ENCODE measurements at places on chromosomes 4 and X.

GRCh38 chr4:41763729-41764128, 15.2 kb upstream of the PHOX2B start:
- DNase-seq = no peak

- no peak for DNase-seq
Measured at GRCh38 chr4:30005995-30006394, 714.2 kb upstream of the PCDH7 start.

- no peak for DNase-seq
Measured at GRCh38 chr4:121551881-121552280, 144.9 kb downstream of the ANXA5 start.

DNA sequence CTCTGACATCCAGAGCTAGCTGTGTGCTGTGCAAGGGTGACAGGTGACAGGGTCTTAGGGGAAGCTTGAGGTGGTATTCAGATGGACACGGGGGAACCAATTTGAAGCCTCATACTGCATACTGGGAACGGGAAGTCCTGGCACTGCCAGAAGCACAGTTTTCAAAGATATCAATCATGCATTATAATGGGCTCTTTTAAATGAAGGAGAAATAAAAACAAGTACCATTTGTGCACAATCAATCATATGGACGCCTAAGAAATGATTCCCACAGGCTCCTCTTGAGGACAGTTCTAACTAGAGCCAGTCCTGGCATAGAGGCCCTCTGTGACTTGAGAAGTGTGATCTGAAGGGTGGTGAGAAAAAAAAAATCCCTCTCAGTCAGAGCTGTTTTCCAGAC, 50.9 kb downstream of the TSC22D3 start:
- DNase-seq = no peak

DNA sequence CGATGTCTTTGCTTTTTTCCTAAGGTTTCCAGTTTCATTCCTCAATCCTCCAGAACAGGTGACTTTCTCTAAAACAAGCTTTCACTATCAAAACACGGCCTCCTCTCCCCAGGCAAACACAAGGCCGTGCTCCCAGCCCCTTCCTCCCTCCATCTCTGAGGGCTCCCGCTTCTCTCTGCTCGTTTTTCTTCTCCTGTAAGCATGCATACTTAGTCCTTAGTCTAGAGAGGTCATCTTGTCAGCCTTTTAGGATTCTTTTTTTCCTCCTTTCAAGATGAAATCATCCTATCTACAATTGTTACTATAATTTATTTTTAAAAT, 18.7 kb downstream of the DCTD start:
- DNase-seq = no peak

DNA sequence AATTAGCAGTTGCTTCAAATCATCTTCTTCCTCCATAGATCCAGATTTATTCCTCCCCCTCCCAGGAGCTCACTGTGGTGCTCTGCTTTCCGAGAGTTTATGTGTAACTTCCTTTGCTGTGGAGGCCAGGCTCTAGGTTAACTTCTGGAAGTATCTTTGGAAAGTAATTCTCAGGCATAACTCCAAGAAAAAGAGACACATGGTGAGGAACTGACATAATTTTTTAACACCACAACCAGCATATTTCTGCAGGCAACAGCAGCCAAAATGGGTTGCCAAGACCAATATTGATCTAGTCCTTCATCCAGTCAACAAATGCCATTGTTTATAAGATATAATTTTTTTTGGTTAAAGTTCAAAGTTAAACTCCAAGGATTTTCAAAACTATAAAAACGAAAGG, 114.5 kb upstream of the RBPJ start:
- no peak for DNase-seq

DNA sequence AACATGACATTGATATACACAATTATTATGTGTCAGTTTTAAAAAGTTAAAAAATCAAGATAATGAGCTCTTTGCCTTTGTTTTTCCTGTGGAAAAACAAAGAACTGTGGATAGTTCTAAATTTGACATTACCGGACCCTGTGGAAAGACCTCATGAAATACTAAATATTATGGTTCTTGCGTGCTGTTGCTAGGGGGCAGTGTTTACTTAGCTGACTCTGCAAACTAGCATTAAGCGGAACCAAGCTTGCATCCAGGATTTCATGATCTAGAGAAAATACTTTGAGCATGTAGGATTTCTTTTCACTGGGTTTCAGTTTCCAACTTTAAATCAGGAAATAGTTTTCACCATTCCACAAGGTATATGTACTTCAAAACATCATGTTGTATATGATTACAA, 33.6 kb downstream of the CLCN4 start:
- peak; percentile 41 for DNase-seq

DNA sequence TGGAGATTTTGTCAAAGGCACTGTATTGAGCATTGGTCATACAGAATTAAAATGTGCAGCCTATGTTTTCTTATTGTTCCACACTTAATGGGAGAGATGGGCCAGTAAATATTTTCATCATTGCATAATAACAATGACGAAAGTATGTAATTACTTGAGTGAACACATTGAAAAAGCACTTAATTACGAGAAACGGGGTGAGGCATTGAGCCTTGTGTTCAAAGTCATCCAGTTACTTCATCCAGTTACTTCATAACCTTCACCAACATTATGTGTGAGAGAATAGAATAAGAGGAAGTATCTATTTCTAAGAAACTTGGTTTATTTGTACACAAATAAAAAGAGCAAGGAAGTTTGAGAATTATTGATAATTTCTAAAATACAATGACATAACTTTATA, 1427.0 kb downstream of the ADGRL3 start:
- no peak for DNase-seq

- DNase-seq = no peak
Measured at GRCh38 chrX:120426599-120426998, 42.5 kb downstream of the LAMP2 start.

DNA sequence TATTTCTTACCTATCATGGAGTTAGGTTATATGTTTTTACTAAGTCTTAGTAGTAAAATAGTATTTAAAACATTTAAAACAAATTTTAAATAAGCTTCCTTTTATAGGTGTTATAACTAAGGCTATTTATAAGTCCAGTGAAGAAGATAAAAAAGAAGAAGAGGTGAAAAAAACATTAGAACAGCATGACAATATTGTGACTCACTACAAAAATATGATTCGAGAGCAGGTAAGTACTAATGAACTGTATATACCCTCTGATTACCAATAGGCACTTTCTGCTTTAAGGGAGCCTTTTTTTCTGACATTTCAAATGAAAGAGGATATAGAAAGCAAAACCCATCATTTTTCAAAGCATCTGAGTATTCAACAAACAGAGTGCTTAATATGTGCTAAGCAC, 76.6 kb downstream of the USO1 start:
- no peak for DNase-seq

GRCh38 chr4:156746111-156746510, 225.5 kb downstream of the PDGFC start:
- no peak for DNase-seq

GRCh38 chr4:83082777-83083176, 31.8 kb downstream of the PLAC8 start:
- no peak for DNase-seq

- no peak for DNase-seq
Measured at GRCh38 chr4:71266090-71266794, 72.6 kb upstream of the SLC4A4 start.

- no peak for DNase-seq
Measured at GRCh38 chr4:8035371-8035780, 95.7 kb upstream of the AFAP1 start.

GRCh38 chr4:77593101-77593500, 12.5 kb upstream of the CXCL13 start:
- DNase-seq = no peak

GRCh38 chrX:65758505-65758904, 91.1 kb downstream of the MSN start:
- no peak for DNase-seq

GRCh38 chr4:1177274-1178141, 5.1 kb upstream of the SPON2 start:
- DNase-seq = no peak

- DNase-seq = no peak
Measured at GRCh38 chr4:140091305-140091704, 62.7 kb downstream of the MAML3 start.

DNA sequence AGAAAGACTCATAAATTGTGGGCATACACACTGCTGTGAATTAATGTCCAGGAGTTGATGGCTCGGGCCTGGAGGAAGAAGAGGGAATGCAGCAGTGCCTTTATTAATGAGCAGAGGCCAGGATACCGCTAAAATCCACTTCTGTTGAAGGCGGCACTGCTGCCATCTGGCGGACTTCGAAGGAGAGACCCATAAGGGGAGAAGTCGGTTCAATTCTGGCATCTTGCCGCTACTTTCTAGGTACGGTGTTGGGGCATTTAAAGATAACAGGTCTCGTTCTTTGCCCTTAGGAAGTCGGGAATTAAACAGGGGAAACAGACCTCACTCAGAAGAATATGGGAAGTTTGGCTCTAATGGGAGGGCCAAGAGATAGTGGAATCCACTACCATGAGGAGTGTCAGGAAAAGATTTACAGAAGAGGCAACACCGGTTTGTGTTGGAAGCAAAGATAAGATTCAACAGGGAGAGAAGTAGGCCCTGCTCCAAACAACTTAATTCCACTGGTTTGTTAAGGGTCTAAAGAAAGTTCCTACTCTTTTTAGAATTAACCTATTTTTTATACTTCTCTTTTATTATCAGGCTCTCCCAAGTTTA, 133.6 kb upstream of the GIMD1 start:
- DNase-seq = peak; percentile 54

- no peak for DNase-seq
Measured at GRCh38 chr4:70739496-70740337, 18.0 kb downstream of the RUFY3 start.

- no peak for DNase-seq
Measured at GRCh38 chr4:70818173-70818855, 21.4 kb downstream of the GRSF1 start.

GRCh38 chr4:141155586-141155985, 22.3 kb upstream of the RNF150 start:
- no peak for DNase-seq

Data from HCT116 (cell line).